ENCODE measurements at places on chromosomes 6 and 20.

- DNase-seq, result no peak
Measured at GRCh38 chr20:59434960-59435359, 134.5 kb downstream of the EDN3 start.

- DNase-seq, result no peak
Measured at GRCh38 chr6:90249034-90249433, 47.6 kb downstream of the BACH2 start.

- no peak for DNase-seq
Measured at GRCh38 chr20:45581702-45582101, 2.6 kb upstream of the WFDC8 start.

DNA sequence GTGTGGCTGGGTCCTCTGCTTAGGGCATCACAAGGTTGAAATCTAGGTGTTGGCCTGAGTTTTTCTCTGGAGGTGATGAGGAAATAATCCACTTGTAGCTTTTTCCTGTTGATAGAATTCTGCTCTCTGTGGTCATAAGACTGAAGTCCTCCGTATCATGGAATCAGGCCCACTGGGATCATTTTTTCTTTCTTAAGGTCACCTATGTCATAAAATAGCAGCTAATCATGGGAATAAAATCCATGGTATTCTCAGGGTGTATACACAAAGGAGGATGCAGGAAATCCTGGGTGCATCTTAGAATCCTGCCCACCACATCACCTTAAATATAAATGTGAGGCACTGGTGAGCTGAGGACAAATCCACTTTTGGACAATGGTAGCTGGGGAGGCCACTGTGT is 72.7 kb downstream of the PRDM1 start:
- no peak for DNase-seq

DNA sequence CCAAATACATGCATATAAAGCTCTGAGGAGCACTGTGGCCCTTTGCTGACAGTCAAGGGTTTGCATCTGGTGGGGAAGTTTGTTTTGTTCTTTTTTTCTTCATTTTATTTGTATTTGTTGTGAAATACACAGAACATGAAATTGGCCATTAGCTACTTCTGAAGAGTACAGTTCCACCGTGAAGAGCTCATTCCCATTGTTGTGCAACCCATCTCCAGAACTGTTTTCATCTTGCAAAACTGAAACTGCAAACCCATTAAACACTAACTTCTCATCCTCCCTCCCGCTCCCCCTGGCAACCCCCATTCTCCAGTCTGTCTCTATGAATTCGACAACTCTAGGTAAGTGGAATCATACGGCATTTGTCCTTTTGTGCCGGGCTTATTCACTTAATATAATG is 231.3 kb downstream of the TFAP2C start:
- no peak for DNase-seq

- peak; percentile 53 for DNase-seq
Measured at GRCh38 chr6:89357390-89357789, 4.9 kb upstream of the UBE2J1 start.

- DNase-seq, result no peak
Measured at GRCh38 chr20:47232518-47232917, 124.0 kb downstream of the ZMYND8 start.

DNA sequence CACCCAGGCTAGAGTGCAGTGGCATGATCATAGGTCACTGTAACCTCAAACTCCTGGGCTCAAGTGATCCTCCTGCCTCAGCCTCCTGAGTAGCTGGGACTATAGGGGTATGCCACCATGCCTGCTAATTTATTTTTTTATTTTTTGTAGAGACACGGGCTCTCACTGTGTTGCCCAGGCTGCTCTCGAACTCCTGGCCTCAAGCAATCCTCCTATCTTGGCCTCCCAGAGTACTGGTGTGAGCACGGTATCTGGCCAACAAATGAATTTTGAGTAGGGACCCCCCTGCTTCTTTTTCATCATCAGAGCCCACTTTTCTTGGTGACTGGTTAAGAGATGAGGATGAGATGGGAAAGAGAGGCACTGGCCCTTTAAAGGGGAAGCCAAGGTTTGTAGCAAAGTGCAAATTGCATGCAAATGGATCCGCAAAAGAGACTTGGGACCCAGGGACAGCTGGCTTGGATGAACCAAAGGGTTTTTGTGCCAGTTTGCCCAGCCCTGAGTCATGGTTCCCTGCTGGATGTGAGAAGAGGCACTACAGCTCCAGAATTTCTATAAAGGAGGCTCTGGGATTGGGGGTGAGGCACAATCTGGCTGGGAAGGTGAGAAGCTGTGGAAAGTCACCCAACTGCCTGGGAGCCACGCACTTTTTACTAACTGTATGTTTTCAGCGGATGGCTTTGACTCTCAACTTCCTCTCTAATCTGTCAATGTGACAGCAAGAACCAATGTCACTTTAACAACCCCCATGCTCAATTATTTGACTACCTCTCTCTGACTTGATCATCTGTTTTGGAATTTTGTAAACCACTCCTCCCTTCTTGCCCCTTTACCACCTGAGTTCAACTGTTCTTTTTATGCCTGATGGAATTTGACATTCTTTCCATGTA is 58.7 kb upstream of the RNF24 start:
- no peak for DNase-seq

- no peak for DNase-seq
Measured at GRCh38 chr6:144667532-144668503, 382.7 kb downstream of the UTRN start.

- no peak for DNase-seq
Measured at GRCh38 chr6:149885888-149886287, 12.0 kb downstream of the RAET1E start.

DNA sequence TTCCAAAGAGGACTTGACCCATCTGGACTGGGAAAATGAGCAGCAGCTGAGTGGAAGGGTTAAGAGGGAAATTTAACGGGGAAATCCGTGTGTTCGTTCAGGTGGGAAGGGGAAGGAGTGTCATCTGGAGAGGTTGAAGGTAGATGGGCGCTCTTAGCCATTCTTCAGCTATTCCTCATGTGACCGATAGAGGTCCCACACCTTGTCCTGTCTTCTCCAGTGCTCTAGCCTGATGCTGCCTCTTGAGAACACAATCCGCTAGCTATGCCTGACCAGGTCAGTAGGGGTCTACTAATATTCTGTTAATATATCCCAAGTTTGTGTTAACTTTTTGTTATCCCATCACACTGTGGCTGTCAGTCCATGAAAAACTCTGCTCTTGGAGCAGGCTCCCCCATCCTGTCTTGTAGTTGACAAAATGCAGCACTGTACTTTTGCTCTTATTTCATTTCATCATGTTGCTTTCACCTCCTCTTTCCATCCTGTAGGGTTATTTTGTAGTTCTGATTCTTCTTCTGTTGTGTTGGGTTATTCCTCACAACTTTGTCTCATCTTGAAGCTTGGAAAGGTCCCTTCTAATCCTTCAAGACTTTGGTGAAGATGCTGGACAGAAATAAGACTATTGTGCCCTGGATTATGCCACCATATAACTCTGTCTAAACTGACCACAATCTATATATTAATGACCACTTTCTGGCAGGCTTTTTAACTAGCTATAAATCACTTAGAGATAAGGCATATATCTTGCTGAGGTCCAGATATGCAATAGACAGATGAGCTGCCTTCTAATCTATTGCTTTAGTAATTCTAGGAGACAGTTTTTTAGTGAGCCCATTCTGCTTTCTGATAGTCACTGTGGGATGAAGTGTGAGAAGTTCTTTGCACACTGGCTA is 123.4 kb upstream of the SUPT3H start:
- no peak for DNase-seq

DNA sequence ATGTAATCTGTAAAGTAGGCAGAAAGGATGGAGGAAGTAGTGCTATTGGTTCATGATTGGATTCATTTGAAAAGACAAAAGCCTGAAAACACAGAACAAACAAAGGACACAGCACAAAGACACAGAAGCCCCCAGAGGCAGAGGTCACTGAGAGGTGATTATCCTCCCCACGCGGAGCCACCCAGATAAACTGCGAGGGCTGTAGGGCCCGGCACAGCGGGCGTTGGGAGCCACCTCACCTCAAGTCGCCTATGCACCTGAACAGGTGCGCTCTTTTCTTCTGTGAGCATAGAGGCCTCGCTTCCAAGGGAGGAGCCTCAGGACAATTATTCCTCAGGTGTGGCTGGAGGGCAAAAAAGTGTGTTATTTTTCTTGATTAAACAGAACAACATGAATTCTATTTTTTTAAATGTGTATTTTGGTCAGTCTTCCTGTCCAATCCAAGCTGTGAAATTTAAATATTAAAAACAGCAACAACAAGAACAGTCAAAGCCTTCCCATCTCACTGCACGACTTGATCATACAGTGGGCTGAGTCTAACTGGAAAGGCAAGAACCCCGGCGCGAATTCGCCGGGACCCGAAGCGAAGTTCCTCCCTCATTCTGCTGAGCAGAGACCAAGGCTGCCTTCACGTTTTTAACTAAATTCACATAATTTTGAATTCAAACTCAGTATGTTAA is 205.3 kb downstream of the THBS2 start:
- DNase-seq, result no peak

DNA sequence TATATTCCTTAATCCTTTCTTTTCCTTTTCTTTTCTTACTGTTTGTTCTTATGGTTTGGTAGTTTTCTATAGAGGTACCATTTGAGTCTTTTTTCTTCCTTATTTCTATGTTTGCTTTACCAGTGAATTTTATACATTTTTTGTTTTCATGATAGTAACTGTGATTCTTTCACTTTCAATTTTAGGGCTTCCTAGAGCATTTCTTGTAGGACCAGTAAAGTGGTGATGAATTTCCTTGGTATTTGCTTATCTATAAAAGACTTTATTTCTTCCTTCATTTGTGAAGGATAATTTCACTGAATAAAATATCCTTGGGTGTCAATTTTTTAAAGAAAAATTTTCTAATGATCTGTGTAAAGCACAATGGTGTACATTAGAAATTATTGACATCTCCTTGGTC is 637.4 kb downstream of the CD109 start:
- no peak for DNase-seq

DNA sequence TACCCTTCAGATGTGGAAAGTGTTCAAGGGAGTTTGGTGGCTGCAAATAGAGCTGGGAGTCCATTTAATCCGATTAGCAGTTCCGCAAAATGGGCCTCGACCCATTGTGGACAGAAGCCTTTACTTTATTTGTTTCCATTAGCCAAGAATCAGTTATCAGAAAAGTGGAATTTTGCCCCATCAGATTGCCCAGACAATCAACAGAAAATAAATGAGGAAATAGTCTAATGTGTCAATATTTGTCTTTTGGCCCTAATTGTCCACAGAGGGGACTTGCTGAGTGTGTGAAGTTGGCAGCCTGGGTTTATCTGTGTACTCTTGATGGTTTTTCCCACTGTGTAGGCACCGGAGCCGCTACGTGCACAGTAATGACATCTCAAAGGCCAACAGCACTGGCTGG is 134.3 kb downstream of the LINC00237 start:
- DNase-seq, result no peak

DNA sequence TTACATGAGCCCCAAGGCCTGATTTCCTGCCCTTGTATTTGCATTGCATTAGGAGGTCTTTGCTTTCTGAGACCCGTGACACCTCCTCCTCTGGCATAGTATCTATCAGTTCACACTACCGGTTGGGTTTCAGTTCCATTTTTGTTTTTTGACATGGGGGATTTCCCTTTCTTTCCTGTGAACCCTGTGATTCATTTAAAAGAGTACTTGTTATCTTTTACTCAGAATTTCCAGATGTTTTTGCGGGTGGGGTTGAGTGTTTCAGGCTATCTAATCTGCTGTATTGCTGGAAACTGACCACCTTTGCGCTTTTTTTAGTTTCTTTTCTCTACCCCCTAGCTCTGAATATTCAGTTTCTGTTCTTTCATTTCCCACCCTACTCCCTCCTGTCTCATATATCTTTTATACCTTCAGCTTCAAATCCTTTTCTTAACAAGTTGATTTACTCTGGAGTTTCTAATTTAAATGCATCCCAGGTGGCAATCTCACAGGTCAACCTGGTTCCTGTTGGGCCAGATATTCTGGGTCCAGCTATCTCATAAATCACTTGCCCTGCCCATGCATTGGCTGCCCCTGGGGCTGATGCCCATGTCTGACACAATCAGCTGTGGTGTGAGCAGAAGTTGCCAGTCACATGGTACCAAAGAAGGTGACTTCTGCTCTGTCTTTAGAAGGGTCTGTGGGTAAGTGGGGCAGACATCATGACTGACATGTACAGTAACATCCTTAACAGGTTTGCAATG is 14.3 kb upstream of the NCOA3 start:
- peak; percentile 89 for DNase-seq

DNA sequence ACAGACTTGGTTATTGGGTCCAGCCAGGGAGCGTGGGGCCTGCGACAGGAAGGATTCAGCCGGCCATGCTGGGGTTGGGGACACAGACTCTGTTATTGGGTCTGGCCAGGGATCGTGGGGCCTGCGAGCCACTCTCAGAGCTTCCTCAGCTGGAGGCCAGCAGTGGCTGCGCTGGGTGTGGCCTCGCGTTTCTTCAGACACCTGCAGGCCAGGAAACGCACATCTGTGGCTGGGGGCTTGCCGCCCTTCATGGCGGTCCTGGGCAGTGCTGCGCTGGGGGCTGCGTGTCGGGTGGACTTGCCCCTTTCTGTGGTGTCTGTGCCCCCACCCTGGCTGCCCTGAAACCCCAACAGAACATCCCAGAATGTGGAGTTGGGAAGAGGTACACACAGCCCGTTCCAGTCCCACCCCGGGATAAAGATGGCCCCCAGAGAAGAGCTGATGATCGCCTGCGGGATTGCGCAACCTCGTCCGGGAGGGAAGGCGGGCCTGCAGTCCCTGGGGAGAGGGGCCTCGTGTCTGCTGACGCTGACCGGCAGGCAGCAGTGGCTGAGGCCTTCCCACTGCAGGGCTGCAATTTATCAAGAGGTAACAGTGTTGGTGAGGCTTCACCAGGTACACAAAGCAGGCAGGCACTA is 16.9 kb upstream of the MTG2 start:
- DNase-seq, result no peak

GRCh38 chr6:10405513-10405900 is 9.4 kb downstream of the TFAP2A start:
- no peak for DNase-seq

DNA sequence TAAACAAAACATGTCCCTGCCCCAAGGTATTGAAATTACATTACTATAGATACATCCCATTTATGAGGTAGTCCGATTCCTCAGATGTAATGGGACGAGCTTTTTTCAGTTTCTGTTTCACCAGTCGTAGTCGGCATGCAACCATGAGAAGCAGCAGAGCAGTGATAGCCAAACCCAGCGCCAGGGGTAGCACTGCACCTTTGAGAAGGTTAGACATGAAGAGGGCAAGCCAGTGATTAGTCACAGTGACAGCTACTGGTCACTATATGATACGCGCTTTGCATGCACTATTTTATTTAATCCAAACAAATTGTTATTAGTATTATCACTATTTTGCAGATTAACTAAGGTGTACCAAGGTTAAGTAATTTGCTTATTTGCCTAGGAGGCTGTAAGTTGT is 43.7 kb downstream of the LRP11 start:
- DNase-seq, result no peak

Measured in naive B cell (primary cell).